CD8-positive, alpha-beta T cell (primary cell): ENCODE measurements at places on chromosomes 6 and 20. TPM values are rescaled to one million over a fixed set of nuclear protein-coding genes. Genes with fewer than 3 reads are reported as not detected.

- no peak for DNase-seq
Measured at GRCh38 chr20:41534170-41534569, 84.0 kb downstream of the CHD6 start.

GRCh38 chr6:34149452-34149810 is 3.5 kb upstream of the GRM4 start:
- DNase-seq: no peak

- no peak for DNase-seq
Measured at GRCh38 chr20:59748619-59749191, 144.4 kb downstream of the PHACTR3 start.

GRCh38 chr6:12010635-12011275 is 1.4 kb upstream of the HIVEP1 start:
- no peak for DNase-seq

- no peak for DNase-seq
Measured at GRCh38 chr6:71029555-71029954, 72.7 kb upstream of the B3GAT2 start.

- no peak for DNase-seq
Measured at GRCh38 chr6:6005051-6006005, 1.4 kb downstream of the NRN1 start.

DNA sequence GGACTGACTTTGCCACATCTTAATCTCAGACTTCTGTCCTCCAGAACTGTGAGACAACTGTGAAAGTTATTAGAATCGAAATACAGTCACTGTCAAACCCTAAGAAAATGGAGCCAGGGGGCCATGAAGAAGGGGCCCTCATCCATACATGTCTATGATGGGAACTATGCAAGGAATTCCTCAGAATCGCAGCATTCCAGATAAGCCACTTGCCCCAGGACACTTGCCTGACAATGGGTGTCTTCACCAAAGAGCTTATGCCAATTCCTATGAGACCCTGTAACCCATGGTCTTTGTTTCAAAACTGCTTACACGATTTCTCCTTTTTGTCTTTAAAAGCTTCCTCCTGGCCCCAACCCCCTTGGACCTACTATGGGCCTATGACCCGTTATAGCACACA is 90.4 kb upstream of the FOXP4 start:
- no peak for DNase-seq

GRCh38 chr6:29665942-29666825 is 9.3 kb downstream of the MOG start:
- DNase-seq: no peak

DNA sequence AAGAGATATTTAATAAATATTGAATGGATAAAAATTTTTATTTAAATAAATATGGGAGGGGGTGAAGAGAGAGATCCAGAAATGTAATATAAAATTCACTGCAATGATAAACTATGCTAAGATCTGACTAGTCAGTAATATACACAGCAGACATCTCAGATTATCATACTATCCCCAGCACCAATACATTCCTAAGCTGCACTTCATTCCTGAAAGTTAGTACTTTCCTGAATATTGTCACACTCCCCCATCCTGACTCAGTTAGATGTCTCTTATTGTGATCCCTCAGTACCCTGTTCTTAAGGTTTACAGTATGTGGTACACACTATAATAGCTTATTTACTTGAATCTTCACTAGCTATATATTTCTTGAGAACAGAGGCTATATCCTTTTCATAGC is 88.3 kb upstream of the KCNQ5 start:
- no peak for DNase-seq

DNA sequence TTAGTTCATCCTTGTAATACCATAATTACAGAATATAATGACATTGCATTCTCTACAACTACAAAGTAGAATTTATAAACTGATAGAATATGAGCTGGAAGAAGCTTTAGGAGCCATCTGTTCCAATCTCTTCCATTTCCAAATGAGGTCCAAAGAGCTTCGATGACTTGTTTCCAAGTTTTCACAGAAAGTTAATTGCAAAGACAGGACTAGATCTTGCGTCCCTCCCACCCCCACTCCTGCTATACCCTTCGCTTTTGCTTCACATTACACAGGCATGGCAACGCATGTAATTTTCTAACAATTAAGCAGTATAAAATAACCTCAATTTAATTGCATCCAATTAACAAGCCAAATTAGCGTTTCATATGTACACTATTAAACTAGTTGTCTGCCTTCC is 7.0 kb downstream of the HIVEP2 start:
- DNase-seq: no peak

DNA sequence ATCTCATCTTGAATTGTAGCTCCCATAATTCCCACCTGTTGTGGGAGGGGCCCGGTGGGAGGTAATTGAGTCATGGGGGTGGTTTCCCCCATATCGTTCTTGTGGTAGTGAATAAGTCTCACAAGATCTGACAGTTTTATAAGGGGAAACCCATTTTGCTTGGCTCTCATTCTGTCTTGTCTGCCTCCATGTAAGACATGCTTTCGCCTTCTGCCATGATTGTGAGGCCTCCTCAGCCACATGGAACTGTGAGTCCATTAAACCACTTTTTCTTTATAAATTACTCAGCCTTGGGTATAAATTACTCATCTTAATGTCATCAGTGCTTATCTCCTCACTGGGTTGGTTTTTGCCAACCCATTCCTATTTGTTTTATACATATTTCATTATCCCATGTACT is 142.0 kb upstream of the GMDS start:
- no peak for DNase-seq

GRCh38 chr6:98310443-98310842 is 523.9 kb upstream of the POU3F2 start:
- DNase-seq: no peak

DNA sequence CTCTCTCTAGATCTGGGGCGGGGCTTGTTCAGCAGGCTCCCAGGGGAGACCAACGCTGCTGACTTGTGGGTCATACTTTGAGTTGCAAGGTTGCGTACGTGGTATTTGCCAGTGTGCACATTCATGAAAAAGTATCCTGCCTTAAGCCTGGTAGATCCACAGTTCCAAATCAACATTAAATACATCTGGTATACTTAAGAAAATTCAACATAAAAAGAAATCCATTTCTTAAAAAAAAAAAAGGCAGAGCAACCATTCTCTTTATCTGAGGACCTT is 81.4 kb downstream of the SLC22A3 start:
- DNase-seq: no peak

GRCh38 chr6:31727717-31728671 is 1.1 kb downstream of the DDAH2 start:
- no peak for DNase-seq

DNA sequence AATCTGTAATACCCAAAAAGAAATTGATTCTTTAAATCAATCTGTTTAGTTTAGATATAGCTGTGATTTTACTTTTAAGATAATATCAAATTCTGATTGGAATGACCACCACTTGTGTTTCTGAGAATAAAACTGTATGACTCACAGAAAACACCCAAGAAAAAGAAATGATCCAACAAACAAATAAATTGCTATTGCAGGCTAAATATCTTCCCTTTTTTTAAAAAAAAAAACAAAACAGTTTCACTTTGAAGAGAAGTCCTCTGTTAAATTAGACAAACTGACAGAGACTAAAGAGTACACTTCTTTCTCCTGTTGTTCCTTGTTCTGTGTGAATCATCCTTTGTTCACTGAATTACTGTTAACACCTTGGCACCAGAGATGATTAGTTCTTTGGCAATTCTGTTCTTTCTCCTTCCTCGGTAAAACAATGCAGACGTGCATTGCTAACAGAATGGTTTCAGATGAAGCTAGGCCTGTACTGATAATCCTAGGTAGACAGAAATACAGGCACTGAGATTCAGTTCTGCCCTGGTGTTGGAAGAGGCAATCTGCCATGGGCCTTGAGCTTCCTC is 895.2 kb upstream of the CITED2 start:
- DNase-seq: no peak

Gene DEFB115
- not detected for total RNA-seq

Gene RHAG
- total RNA-seq: not detected

Gene CASP8AP2
- 13.1 TPM for total RNA-seq

Gene SLCO4A1
- 4.5 TPM for total RNA-seq

Gene MAP7
- 0.19 TPM for total RNA-seq
